ENCODE measurements at places on chromosomes 2 and 18.

DNA sequence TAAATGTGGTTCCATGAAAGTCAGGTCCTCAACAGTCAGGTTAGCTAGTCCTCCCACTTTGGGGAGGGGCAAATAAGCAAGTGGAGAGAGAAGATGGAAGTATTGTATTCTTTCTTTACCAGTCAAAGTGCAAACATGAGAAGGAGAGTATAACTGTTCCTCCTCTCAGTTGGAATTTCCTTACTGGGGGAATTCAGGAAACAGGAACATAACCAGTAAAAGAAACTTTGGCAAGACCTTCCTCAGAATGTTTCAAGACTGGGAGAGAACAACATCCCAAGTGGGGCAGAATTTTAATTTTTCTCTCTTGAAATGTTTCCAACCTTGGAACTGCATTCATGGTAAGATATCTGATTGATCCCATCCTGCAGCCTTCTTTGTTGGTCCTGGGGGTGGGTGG is 552.4 kb upstream of the TNP1 start:
- no peak for DNase-seq

GRCh38 chr2:171595896-171596295 is 73.6 kb downstream of the CYBRD1 start:
- no peak for DNase-seq

- no peak for DNase-seq
These were observed 152.5 kb upstream of the ACKR3 start for GRCh38 chr2:236417150-236417549.

GRCh38 chr2:239722760-239723470 is 302.2 kb downstream of the NDUFA10 start:
- no peak for DNase-seq

GRCh38 chr2:82139979-82140611 is 1835.5 kb upstream of the LRRTM1 start:
- DNase-seq, result no peak

- no peak for DNase-seq
These were observed 844 bp upstream of the VSNL1 start for GRCh38 chr2:17539611-17540092.

DNA sequence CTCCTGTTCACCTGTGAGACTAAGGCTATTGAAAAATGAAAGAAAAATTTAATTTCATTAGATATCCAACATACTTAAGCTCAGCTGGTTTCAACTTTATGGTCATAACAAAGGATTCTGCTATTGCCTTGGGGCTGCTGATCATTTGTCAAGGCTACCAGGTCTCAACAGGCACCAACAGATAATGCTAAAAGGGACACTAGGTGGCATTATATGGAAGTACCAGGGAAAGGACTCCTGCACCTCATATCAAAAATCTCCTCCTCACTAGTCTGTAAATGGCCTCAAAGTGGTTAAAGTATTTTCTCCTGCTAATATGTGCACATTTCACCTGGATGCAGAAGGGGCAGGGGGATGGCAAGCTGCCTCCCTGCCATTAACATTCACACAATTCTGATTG is 167.9 kb upstream of the REG3A start:
- no peak for DNase-seq

GRCh38 chr2:40123746-40124145 is 328.1 kb downstream of the SLC8A1 start:
- no peak for DNase-seq

DNA sequence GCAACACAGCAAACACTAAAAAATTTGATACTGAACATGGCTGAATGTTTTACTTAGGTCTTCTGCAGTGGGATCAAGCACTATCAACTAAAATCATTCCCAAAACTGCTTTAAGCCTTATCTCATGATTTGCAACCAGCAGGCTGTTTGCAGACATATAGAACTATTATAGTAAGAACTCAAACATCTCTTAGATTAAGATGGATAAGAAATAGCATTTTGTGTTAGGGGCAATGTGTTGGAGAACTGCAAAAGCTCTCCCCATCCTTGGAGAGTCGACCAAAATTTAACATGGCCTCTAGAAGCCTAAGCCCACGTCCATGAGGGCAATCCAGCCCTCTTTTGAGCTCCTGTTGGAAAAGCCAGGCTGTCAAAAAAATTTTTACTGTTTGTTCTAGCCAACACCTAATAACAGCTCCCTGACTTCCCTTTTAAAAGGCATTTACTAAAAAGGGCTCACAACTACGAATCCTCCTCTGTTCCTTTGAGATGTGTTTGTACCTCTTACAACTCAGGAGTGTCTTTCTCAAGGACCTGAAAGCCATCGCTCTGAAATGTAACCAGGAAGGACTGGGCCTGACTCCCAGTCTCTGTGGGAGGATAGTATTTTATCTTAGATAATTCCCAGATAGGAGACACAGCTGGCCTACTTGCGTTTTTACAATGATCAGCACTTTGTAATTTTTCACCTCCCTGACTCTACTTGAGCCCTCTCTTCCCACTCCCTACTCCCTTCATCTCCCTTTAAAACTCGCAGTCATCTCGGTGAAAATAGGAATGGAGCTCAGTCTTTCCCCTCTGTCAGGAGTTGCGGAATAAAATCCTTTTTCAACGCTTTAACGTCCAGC is 1.4 kb downstream of the KRCC1 start:
- no peak for DNase-seq

DNA sequence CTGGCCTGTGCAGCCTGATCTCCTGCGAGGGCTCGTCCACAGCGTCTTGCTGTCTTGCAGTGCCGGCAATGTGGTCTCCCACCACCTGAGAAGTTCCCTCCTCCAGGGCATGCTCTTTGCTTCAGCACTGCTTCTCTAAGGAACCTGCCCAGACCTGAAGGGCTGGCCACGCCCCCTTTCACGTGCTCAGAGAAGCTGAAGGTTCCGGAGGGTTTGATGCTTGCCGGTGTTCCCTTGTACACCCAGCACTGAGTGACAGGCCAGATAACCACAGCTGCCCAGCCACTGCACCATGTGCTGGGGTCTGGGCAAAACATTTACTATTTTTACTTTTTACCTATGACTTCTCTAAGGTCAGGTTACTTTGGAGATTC is 1.7 kb upstream of the POLR2D start:
- peak; percentile 55 for DNase-seq

- DNase-seq, result no peak
These were observed 116.6 kb upstream of the LGALSL start for GRCh38 chr2:64337314-64337713.

DNA sequence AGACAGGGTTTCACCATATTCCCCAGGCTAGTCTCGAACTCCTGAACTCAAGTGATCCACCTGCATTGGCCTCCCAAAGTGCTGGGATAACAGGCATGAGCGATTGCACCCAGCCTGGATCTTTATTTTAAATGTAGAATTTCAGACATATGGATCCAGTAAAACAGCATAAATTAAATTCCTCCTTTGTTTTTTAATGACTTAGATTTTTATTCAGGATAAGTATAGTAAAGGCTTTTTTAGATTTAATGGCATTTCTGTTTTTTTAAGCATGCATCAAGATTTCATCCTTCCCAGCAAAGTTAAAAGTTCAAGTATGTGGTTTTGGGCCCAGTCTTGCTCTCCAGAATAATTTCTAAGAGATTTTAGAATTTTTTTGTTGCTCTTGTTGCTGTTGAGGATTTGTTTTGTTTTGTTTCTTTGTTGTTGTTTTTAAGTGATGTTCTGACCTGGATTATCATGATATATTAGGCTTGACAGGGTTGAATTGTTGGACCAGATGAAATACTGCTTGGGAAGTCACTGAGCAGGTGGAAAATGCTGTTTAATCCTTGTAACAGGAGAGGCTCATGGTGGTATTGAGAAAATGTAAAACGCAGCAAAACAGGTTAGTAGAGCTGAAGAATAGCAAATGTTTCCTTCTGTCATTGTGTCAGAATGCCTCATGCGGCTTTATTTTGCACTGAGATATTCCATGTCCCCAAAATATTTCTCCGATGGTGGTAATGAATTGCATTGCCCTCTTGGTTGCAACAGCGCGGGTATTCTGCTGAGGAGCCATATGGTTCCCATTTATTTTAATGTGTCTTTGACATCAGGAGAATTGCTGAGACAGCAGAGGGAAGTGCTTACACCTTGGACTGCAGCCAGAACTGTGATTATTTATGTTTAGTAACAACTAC is 147.9 kb downstream of the GALNT3 start:
- no peak for DNase-seq

- no peak for DNase-seq
These were observed 54.5 kb downstream of the SKA1 start for GRCh38 chr18:50429207-50429948.

DNA sequence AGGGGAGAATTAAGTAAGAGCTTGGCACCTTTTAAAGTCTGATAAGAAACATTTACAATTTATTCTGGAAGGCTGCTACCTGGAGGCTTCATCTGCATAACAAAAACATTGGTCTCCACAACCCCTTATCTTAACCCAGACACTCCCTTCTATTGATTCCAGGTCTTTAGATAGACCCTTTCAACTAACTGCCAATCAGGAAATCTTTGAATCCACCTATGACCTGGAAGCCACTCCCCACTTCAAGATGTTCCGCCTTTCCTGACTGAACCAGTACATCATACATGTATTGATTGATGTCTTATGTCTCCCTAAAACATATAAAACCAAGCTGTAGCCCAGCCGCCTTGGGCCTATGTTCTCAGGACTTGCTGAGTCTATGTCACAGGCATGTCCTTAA is 289.4 kb downstream of the AGPS start:
- no peak for DNase-seq

DNA sequence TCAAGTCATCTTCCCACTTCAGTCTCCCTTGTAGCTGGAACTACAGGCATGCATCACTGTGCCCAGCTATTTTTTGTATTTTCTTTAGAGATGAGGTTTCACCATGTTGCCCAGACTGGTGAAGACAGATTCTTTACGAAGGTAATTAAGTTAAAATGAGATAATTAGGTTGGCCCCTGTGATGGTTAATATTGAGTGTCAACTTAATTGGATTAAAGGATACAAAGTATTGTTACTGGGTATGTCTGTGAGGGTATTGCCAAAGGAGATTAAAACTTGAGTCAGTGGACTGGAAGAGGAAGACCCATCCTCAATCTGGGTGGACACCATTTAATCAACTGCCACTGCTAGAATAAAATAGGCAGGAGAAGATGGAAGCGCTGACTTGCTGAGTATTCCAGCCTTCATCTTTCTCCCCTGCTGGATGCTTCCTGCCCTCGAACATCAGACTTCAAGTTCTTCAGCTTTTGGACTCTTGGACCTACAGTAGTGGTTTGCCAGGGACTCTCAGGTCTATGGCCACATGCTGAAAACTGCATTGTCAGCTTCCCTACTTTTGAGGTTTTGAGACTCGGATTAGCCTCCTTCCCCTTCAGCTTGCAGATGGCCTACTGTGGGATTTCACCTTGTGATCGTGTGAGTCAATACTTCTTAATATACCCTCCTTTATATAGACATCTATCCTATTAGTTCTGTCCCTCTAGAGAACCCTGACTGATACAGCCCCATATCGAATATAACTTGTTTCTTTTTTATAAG is 269.1 kb downstream of the TMX3 start:
- no peak for DNase-seq

- no peak for DNase-seq
These were observed 38.3 kb upstream of the SMAD2 start for GRCh38 chr18:47968721-47969120.

GRCh38 chr2:183993052-183993451 is 605.3 kb upstream of the ZNF804A start:
- no peak for DNase-seq

GRCh38 chr2:150494234-150494945 is 6.9 kb upstream of the RND3 start:
- no peak for DNase-seq

GRCh38 chr18:75369026-75369721 is 58.3 kb downstream of the SMIM21 start:
- no peak for DNase-seq

DNA sequence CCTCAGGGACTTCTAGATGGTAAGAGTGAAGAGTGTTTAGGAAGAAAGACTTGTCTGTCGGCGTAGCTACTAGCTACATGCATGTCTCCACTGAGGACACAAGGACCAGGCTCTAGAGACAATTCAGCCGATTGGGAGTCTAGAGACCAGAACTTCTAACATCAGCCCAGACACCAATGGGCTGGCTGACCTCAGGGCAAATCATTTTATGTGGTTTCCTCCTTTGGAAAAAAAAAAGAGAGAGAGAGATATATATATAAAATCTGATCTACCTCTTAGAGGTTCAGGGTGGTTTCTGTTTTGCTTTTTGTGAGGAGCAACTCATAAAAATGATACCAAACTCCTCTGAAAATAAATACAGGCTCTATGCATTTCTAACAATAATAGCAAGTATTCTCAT is 212.8 kb downstream of the BCL2 start:
- no peak for DNase-seq

GRCh38 chr2:102251849-102252203 is 59.5 kb upstream of the IL1RL1 start:
- no peak for DNase-seq

DNA sequence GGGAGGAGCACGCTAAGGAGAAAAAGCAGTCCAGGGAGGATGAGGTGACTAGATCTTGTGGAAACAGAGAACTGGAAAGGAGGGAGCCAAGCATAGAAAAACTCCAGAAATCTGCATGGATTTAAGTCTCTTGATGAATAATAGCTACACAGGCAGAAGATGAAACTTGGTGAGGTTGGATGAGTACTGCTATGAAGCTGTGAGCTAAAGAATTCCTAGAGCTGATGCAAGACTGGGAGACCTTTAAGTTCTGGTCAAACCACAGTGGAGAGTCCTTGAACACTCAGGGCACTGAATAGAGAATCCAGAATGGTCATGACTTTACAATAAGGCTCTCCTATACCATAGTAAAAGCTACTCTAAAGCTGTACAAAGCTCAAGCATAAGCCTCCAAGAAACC is 18.4 kb upstream of the PIEZO2 start:
- no peak for DNase-seq

GRCh38 chr2:198930170-198930569 is 527.6 kb downstream of the SATB2 start:
- no peak for DNase-seq

DNA sequence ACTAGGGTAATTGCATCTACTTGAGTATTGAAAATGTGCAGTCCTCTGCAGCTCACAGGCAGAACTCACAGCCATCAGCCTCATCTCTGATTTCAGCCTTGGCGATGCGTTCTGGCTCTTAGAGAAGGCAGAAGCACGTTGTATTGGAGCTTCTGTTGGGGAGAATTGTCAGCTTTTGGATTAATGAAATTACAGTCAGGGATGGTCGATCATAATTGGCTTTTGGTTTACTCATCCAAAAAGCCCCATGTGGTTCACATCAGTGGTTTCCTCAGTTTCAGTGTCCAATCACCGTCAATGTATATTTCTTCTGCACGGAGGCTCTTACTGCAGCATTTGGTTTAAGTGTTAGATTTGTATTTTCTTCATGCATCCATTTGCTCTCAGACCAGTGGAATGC is 218.5 kb upstream of the SOX11 start:
- no peak for DNase-seq

- DNase-seq, result no peak
These were observed 4.0 kb upstream of the MREG start for GRCh38 chr2:216017365-216017764.

DNA sequence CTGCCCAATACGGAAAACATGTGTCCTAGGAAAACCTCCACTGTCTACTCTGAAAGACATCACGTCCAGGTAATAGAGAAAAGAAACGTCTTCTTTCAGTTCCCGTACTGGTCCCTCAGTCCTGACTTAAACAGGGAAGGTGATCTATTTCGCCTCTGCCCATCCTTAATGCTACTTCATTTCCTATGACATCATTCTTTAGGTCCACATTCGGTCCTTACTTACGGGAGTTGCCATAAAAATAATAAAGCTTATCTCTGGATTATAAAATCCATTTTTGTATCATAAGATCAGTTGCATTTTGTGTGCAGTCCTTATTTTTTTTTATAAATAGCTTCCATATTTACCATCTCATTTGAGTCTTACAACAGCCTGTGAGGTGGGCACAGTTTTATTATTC is 3.7 kb downstream of the TGFA start:
- DNase-seq, result no peak

All from activated T-cell treated with anti-CD3 and anti-CD28 coated beads for 4 hours (primary cell).